ENCODE measurements at places on chromosomes 12 and 14.
A peak's percentile ranks its signal among the peaks of the same experiment; 100 is the strongest.

GRCh38 chr12:75812271-75813018 lies 219.1 kb downstream of the PHLDA1 start:
- DNase-seq: no peak

DNA sequence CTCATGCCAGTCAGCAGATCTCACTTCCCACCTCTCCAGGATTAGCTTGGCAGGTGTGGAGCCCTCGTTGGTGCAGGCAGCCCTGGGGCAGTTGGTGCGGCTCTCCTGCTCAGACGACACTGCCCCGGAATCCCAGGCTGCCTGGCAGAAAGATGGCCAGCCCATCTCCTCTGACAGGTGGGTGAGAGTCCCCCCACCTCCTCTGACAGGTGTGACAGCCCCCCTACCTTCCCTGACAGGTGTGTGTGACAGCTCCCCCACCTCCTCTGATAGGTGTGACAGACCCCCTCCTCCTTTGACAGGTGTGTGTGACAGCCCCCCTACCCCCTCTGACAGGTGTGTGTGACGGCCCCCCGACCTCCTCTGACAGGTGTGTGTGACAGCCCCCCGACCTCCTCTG lies 26.3 kb downstream of the PAPLN start:
- no peak for DNase-seq

DNA sequence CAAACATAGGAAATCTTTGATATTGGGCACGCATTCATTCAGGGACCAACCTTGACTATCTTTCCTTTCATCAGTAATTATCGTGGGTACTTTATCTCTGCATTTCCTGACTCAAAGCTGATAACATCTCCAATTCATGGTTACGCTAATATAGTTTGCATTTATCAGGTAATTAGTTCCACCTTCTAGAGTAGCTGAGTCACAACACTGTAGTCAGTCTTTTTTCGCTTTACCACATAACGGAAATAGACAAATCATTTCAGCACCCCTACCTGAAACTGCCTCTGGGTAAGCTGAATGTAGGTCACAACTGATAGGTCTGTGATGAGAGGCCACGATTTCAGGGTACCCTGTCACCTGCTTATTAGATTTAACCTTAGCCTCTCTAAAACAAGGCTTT lies 36.7 kb upstream of the IL22 start:
- peak; percentile 3 for DNase-seq

DNA sequence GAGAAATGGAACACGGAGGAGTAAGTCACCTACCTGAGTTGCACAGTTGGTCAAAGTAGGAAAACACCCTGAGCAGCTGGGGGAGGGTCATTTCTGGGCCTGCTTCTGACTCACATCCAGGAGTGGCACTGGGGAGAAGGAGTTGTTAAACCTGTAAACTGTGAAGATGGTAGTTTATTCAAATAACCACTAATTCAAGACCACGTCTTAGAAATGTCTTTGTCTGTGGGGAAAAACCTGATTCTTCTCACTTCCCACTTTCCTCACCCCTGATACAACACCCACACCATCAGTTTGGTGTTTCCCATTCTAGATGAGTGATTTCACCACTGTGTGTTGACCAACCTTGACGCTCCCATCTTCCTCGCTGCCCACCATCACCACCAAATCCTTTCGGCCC lies 207.1 kb downstream of the ANO4 start:
- no peak for DNase-seq

DNA sequence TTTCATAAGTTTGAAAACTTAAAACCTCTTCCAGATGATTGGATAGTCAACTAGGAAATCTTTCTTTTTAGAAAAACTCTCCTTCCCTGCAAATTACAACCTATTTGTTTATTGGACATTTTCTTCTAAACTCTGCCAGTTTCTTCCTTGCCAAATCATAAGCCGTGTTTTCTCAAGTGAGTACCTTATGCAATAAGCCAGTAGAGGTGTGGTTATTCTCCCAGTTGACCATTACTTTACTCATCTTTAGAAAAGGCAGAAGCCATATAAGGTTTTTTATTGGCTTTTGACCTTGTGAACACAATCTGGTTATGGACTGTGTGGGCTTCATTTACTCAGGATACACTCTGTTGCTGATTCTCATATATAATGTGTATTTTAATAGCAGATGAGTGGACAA lies 14.6 kb downstream of the ACTR6 start:
- no peak for DNase-seq

All from activated CD8-positive, alpha-beta memory T cell treated with anti-CD3 and anti-CD28 coated beads for 4 hours (primary cell).